ENCODE measurements at places on chromosomes 5 and 9.

DNA sequence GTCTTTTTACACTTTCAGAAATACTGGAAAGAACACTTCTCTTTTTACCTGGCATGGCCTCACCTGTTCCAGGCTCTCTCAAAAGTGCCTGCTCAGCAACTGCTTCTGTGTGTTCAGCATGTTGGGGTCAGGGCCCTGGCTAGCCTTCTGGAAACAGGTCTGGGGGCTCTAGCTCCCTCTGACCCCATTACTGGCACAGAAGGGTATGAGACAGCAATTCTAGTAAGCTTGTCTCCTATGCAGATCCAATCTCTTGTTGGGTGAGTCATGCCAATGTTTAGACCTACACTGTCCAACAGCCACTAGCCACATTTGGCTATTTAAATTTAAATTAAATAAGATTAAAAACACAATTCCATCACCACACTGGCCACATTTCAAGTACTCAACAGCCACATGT is 80.8 kb downstream of the MAPKAP1 start:
- no peak for DNase-seq

- DNase-seq: no peak
Observed at GRCh38 chr5:136720674-136721073, 355.3 kb upstream of the TRPC7 start.

DNA sequence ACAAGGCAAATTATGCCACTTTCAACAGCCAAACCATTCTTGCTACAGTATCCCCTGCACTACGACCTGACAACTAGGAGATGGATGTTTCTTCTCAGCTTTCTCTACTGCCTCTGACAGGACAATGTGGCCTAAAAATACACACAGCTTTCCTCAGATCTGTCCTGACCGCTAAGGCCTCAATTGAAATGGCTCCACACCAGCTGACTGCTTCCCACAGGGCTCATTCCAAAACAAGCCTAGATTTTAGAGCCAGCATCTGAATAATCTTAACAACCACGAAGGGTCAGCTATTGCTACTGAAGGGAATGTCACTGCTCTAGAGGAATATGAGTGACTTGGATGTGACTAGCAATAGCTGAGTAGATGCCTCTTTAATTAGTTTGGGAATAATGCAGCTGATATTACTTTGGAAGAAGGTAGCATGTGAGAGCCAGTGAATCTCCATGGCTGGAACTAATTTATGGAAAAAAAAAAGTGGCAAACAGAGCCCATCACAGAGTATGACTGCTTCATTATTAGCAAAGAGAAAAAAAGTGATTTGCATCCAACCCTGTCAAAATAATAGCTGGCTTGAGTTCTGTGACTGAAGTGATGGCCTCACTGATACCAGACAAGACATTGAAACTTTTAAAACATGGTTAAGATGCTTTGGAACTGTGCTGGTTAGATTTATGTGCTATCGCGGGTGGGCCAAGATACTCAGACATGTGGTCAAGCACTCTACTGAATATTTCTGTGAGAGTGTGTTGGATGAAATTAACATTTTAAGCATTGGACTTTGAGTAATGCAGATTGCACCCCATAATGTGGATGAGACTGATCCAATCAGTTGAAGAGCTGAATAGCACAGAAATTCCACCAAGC is 450.2 kb downstream of the NR2F1-AS1 start:
- DNase-seq: no peak

DNA sequence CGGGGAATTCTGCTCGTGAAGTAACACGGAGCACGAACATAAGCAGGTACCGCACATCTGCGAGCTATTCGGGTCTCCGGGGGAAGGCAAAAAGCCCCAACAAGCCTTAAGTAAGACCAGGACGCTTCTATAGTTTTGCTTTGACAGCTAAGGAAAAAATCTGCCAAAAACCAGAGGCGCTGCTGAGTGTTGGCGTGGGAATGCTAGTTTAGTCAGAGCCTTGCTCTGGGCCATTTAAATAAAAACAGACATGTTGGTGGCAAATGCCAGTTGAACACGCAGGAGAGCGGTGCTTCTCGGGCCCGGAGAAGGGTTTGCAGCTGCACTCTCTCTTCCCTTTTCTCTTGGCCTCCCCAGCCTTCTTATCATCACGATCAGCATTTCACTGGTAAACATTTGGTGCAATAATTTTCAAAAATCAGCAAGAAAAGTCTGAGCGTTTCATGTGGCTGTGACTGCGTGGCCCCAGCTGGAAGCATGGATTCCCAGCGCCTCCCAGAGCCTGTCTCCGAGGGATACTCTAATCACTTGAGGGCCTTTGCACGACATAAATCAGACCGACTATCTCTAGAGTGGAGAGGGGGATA is 6.4 kb upstream of the NOTCH1 start:
- no peak for DNase-seq

GRCh38 chr5:66367814-66368541 is 223.9 kb downstream of the SREK1 start:
- no peak for DNase-seq

DNA sequence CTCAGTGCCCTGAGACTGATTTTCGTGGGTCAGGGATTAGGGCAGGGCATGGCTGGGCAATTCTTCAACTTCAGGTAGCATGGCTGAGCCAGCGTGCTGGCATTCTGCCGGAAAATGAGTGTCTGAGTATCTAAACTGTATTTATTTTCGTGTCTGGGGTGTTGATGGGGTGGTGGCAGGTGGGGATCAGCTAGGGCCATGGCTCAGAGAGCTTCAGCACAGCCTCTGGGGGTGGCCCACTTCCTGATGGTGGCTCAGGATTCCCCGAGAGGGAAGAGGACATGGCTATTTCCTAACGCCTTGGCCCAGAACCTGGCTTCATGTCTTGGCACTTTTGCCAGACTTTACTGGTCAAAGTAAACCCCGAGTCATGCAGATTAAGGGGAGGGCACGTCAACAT is 260.5 kb downstream of the GADD45G start:
- no peak for DNase-seq

DNA sequence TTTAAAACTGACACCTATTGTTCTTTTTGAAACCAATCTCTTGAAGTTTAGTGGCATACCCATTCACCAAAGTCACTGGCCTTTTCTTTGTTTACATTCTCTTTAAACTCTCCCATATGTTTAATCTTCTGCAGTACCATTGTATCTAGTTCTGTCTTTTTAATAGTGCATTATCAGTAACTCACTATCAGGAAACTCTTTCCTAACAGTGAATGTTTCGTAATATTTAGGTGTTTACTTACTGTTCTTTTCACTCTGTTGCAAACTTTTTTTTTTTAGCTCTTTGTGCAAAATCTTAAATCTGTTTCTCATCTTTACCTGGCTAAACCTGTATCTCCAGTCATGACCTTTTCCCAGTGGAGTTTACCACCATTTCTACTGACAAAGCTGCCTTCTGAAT is 17.2 kb downstream of the SMAD5 start:
- DNase-seq: no peak

GRCh38 chr5:125011947-125012346 is 265.5 kb upstream of the ZNF608 start:
- no peak for DNase-seq

- no peak for DNase-seq
Observed at GRCh38 chr9:123437201-123437600, 81.2 kb downstream of the CRB2 start.

- no peak for DNase-seq
Observed at GRCh38 chr9:111058166-111058565, 19.9 kb upstream of the LPAR1 start.

GRCh38 chr9:136525207-136525606 is 20.6 kb downstream of the NOTCH1 start:
- no peak for DNase-seq
